ENCODE measurements at places on chromosomes 5 and 9. TPM values are rescaled to one million over a fixed set of nuclear protein-coding genes. Genes with fewer than 3 reads are reported as not detected.

The KCNV2 gene
- not detected for total RNA-seq

DNA sequence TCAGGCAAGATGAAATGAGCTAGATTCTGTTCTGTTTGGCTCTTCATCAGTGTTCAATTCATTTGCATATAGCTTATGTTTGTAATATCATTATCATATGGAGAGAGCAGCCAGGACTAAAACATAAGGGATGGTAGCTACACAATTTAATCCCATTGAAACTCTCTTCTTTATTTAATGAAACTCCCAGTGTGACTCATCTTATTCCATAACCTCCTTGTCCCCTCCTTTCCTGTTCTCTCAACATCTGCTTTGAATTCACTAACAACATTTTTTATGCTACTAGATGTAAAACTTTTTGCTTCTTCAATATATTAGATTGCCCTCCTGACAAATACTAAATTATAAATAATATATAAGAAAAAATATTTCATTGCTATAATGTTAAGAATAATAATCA lies 1823.4 kb downstream of the MAT2B start:
- H3K4me1 ChIP-seq = no peaks in the 10 kb centered on the region
- DNase-seq = no peak
- H3K27me3 ChIP-seq = no peaks in the 10 kb centered on the region
- no peak overlapping the region for H3K27ac ChIP-seq
- no peaks in the 10 kb centered on the region for H3K36me3 ChIP-seq

The C9orf152 gene
- total RNA-seq = 1.8 TPM

The FUT7 gene
- total RNA-seq = 0.60 TPM

DNA sequence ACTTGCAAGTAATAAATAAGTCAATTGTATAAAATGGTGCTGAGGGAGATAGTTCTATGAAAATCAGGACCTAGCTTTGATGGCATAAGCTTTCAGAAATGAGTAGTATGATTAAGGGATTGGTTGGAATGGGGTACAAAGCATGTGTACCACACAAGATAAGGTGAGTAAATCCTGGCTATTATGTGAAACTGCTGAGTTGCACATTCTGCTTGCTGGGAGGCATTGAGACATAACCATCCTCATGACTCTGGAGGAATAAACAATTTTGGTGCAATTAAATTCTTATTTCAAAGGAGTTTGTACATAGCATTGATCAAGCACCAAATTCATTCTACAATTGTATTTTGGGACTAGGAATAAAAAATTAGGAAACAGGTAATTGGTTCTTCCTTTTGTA lies 755.2 kb upstream of the ACO1 start:
- DNase-seq = no peak
- no peaks in the 10 kb centered on the region for H3K27me3 ChIP-seq
- H3K36me3 ChIP-seq = no peaks in the 10 kb centered on the region
- H3K4me3 ChIP-seq = no peak overlapping the region

GRCh38 chr5:159058716-159059636 lies 40.7 kb downstream of the EBF1 start:
- no peaks in the 10 kb centered on the region for H3K36me3 ChIP-seq
- H3K4me3 ChIP-seq = no peak overlapping the region
- no peak for DNase-seq
- H3K27me3 ChIP-seq = peaks cover 3% of the 10 kb centered on the region
- H3K27ac ChIP-seq = no peak overlapping the region

DNA sequence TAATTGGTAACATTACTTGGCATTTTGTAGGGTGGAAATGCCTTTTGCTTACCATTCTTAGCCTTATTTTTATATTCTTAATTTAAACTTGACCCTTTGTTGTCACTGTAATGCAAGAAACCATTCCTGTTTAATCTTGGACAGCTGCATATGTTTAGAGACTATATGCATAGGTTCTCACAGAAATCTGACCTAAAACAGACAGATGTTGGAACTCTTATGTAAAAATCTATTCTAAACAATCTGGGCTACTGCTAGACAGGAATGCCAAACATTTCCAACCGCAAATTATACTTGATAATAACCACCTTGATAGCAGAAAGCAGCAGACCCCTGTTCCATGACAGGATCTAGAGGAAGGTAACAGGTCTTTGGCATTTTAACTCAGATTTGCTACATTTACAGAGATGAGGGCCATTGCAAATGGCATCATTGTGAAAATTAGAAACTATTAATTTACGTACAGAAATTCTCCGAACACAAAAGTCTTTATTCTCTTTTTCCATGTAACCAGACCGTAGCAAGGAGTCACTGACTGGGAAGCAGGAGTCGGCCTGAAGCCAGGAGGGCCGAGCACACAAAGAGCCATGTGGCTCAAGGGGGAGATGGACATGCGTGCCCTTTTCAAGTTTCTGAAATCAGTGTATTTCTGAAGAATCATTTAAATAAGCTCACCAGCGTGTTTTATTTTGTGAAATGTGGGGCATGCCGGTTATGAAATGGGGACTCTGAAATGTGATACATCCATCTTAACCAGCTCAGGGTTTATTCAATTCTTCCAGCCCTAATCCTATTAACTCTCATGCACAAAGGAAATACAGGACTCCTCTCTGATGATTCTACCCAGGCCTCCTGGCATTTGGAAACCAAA lies 139.3 kb downstream of the AOPEP start:
- peak overlapping the region; percentile 41 for H3K27ac ChIP-seq
- no peak for DNase-seq
- no peaks in the 10 kb centered on the region for H3K36me3 ChIP-seq
- H3K4me3 ChIP-seq = no peak overlapping the region

GRCh38 chr5:72605632-72606031 lies 98.4 kb upstream of the ZNF366 start:
- H3K36me3 ChIP-seq = no peaks in the 10 kb centered on the region
- H3K4me1 ChIP-seq = no peaks in the 10 kb centered on the region
- H3K4me3 ChIP-seq = no peak overlapping the region
- no peak overlapping the region for H3K27ac ChIP-seq

The ELOVL7 gene
- 22.5 TPM for total RNA-seq

GRCh38 chr5:64585646-64586045 lies 79.8 kb downstream of the RGS7BP start:
- no peak overlapping the region for H3K4me3 ChIP-seq
- H3K4me1 ChIP-seq = peaks cover 4% of the 10 kb centered on the region
- no peaks in the 10 kb centered on the region for H3K36me3 ChIP-seq
- H3K27me3 ChIP-seq = no peaks in the 10 kb centered on the region
- no peak for DNase-seq

DNA sequence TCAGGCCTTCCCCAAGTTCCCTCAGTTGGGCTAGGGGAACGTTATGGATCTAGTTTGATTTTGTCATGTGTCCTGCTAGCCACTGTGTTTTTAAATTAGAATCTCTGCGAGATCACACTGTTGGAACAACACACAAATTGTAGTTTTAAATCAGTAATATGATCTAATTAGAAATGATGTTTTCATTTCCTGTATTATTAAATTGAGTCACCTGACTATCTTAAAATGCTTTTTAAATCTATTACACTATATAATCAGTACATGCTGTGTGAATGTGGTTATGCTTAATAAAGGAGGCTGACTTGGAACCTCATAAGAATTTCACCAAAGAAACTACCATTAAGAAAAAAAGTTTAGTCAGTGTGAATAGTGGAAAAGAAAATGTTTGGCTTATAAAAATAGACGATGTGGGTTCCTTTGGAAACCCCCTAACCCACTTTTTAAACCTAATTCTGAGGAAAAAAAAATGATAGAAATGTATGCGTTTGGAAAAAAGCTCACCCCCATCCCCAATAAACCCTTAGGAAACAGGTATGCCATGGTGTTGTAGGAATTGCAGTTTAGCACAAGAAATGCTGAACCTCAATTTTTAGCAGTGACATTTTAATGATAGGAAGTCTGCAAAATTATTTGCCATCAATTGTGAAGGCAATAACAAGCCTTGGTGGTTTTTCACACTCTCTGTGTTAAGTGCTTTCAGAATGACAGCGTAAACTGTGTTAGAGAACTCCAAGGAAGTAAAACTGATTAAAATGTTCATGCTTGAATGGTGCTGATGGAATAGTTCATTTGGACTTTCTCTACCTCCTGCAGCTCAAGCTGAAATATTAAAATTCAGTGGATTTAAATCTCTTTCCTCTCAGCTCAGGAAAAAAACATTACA lies 59.0 kb downstream of the TLE4 start:
- H3K36me3 ChIP-seq = no peaks in the 10 kb centered on the region
- DNase-seq = peak; percentile 31
- H3K27ac ChIP-seq = no peak overlapping the region
- H3K27me3 ChIP-seq = no peaks in the 10 kb centered on the region
- H3K4me1 ChIP-seq = no peaks in the 10 kb centered on the region

DNA sequence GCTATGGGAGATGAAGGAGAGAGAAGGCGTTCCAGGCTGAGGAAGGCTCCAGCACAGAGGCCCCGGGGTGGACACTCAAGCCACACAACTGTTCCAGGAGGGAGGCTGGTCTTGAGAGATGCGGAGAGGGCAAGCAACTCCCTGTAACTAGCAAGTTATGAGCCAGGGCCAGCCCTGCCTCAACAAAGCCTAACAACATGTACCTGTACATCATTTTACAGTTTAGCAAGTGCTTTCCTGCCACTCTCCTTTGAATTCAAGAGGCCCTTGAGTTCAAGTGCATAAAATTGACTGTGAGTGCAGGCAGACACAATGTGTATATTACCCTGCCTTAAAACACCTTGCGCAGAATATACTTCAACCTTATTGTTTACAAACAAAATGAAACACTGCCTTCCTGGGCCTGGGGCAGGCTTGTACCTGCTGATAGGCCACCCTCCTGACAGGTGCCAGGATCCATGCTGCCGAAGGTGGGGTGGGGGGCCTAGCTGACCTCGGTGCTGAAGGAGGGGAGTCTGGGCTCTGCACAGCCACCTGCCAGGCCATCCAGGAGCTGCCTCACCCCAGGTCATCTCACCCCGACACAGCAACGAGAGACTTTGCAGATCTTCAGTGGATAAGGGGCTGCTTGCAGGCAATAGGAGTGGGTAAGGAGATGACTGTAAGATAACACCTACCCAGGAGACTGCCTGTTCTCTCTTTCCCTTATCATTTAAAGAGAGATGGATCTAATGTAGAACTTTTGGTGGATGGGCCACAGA lies 80.0 kb downstream of the PPARGC1B start:
- H3K27me3 ChIP-seq = no peaks in the 10 kb centered on the region
- no peak overlapping the region for H3K27ac ChIP-seq
- H3K4me1 ChIP-seq = peaks cover 12% of the 10 kb centered on the region
- H3K36me3 ChIP-seq = no peaks in the 10 kb centered on the region
